CD4-positive, alpha-beta T cell treated with Interleukin-4 for 1 hour (primary cell): ENCODE measurements at places on chromosomes 12 and 14.

- DNase-seq, result no peak
These were observed 290.3 kb downstream of the NAV3 start for GRCh38 chr12:78120866-78121560.

DNA sequence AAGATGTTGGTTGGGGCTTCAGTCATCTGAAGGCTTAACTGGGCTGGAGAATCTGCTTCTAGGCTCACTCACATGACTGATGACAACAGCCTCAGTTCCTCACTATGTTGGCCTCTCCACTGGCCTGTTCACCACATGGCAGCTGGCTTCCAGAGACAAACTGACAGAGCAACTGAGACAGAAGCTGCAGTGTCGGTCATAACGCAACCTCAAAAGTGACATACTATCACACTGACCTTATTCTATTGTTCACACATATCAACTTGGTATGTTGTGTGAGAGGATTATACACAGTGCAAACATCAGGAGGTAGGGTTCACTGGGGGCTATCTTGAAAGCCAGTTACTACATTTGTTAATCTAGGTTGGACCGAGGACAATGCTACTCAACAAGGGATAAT, 92.9 kb downstream of the PAWR start:
- no peak for DNase-seq

GRCh38 chr14:94129758-94130414, 482 bp upstream of the IFI27L2 start:
- no peak for DNase-seq

DNA sequence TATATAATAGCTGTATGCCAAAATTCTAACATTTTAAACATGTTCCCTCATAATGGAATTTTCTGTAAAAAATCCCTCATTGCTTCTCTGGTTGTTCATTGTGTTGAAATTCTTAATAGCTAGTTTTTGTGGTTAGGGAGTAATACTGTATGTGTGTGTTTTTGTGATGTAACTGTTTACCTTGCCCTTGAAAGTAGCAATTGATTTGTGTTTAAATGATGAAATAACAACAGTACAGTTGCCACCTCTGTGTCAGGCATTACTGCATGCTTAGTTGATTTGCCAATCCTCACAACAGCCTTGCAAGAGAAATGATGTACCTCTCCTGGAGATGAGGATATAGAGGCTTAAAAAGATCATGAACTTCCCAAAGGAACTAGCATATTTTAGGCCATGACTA, 94.9 kb downstream of the DAAM1 start:
- no peak for DNase-seq

DNA sequence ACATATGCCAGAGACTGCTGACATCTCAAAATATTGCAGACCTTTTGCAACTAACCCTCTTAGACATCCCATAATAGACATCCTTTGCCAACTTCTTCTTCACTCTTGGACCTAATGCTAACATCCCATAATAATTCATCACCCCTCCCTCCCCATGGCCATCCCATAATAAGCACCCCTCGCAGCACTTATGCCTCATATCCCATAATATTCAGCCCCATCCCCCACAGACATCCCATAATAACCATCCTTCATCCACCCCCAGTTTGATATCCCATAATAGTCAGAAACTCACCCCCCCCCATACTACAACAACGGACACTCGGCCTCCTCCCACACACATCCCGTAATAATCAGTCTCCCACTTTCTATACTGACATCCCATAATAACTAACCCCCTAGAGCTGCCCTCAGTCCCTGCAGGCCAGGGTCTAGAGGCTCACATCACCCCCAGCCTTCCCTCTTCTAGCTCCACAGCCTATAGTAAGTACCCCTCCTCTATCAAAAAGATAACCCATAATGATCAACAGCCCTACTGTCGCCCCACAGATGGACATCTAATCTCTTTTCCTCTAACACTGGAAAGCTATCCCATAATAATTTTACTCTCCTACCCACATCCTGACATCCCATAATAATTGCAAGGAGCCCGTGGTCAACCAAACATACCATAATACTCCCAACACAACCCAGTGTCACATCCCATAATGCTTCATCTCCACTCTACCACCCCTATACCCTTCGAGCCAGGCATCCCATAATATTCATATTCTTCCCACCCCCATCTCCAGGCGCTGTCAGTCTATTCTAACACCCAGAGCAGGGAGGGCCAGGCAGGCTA, 792 bp upstream of the CHD4 start:
- DNase-seq, result peak; percentile 71

GRCh38 chr12:49368240-49368600, 958 bp downstream of the SPATS2 start:
- no peak for DNase-seq

- DNase-seq, result no peak
These were observed 100.9 kb downstream of the KIF26A start for GRCh38 chr14:104239185-104239775.

- no peak for DNase-seq
These were observed 67.5 kb downstream of the DIP2B start for GRCh38 chr12:50572287-50572686.

- no peak for DNase-seq
These were observed 5.4 kb downstream of the RIMBP2 start for GRCh38 chr12:130710733-130711080.
